ENCODE measurements at places on chromosomes 12 and 14. TPM values are rescaled to one million over a fixed set of nuclear protein-coding genes. Genes with fewer than 3 reads are reported as not detected.

The MYO1H gene
- not detected for total RNA-seq

The CLEC4D gene
- total RNA-seq: not detected

The ABCD2 gene
- 12.5 TPM for total RNA-seq

The PZP gene
- total RNA-seq: not detected

The KERA gene
- total RNA-seq: not detected

The SERPINA10 gene
- not detected for total RNA-seq

The DAO gene
- total RNA-seq: not detected

The FSCB gene
- not detected for total RNA-seq

The NEUROD4 gene
- not detected for total RNA-seq

The NPFF gene
- total RNA-seq: not detected

The C1QL4 gene
- 0.43 TPM for total RNA-seq

The B4GALNT1 gene
- 83.7 TPM for total RNA-seq

The TSPAN11 gene
- 9.3 TPM for total RNA-seq

The LRP1-AS gene
- total RNA-seq: not detected

The TBPL2 gene
- not detected for total RNA-seq

The CCDC175 gene
- total RNA-seq: 4.9 TPM

The CEP170B gene
- 89.0 TPM for total RNA-seq

The TAS2R9 gene
- 1.6 TPM for total RNA-seq

The TIGAR gene
- 9.4 TPM for total RNA-seq

The OAS1 gene
- total RNA-seq: 11.1 TPM

The KRT7 gene
- total RNA-seq: 0.89 TPM

The TGM1 gene
- 5.2 TPM for total RNA-seq

The KRT79 gene
- total RNA-seq: not detected

The COL2A1 gene
- not detected for total RNA-seq

The RND1 gene
- total RNA-seq: 55.3 TPM

The SLC25A47 gene
- total RNA-seq: not detected

The SLC2A14 gene
- total RNA-seq: not detected

The RNF212B gene
- total RNA-seq: not detected

The PLEKHD1 gene
- total RNA-seq: 2.5 TPM

The SLC6A15 gene
- 88.3 TPM for total RNA-seq

The DBX2 gene
- total RNA-seq: 1.8 TPM

The BICDL1 gene
- 51.8 TPM for total RNA-seq

The CPSF2 gene
- 46.1 TPM for total RNA-seq

The NUAK1 gene
- 73.6 TPM for total RNA-seq

The GRIP1 gene
- 32.7 TPM for total RNA-seq

The EDDM3A gene
- total RNA-seq: not detected

The DMAC2L gene
- total RNA-seq: 21.3 TPM

The SLC16A7 gene
- 33.5 TPM for total RNA-seq

The TBC1D30 gene
- 27.4 TPM for total RNA-seq

The SLC38A2 gene
- total RNA-seq: 146 TPM

The RTL1 gene
- not detected for total RNA-seq

The SDR9C7 gene
- total RNA-seq: 0.34 TPM

The RTN1 gene
- total RNA-seq: 809 TPM
